Esophagus squamous epithelium (tissue), 5 donors: ENCODE measurements at places on chromosomes 12 and 14.

DNA sequence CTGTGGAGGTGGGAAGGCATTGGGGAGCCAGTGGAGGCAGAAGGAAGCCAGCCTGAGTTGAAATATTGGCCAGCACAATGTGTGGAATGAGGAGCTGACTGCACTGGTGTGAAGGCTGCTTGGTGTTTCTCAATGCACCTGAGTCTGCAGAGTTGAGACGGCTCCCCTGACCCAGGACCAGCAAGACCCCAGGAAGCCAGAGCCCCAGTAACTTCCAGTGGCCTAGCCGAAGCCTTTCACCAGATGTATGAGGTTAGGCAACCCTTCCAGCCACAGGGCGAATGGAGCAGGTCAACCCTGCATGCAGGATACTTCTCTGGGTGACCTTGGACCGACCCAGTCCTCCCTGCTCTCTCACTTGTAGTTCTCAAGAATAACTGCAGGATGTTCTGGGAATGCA is 12.9 kb upstream of the KRT73 start:
- DNase-seq = no peak

DNA sequence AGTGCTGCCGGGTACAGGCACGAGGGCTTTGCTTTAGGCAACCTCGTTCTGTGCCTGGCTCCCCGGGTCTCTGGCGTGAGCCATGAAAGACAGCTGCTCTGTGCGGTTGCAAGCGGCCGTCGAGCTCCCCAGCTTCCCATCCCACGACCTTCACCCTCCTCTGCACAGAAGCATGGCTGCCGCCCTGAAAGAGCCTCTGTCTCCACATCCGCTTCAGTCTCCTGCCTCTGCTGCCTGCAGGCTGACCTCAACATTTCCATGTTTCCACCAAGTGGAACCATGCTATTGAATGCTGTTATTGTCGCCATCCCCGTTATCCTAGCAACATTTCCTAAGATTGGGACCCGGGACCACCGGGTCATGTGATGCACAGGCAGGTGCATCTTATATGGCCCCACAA is 57.1 kb downstream of the KDM2B start:
- no peak for DNase-seq

DNA sequence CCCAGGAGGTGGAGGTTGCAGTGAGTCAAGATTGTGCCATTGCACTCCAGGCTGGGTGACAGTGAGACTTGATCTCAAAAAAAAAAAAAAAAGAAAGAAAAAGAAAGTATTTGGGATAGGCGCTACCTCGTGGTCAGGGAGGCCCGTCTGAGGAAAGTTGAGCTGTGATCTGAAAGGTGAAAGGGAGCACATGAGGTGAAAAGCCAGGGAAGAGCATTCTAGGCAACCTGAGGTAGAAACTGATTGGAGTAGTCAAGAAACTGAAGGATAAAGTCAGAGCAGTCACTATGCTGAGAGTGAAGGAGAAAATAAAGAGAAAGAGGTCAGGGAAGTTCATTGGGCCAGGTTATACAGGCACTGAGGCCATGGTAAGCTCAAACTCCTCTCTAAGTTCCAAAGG is 7.7 kb downstream of the ANAPC5 start:
- DNase-seq = no peak

DNA sequence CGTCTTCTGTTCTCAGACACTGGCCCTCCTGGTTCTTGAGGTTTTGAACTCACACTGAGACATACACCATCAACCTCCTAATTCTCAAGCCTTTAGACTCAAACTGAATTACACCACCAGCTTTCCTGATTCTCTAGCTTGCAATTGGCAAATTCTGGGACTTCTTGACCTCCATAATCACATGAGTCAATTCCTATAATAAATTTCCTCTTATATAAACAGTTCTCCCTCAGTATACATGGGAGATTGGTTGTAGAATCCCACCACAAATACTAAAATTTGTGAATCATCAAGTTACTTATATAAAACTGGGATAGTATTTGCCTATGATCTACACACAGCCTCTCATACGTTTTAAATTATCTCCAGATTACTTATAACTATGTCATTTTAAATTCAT is 162.2 kb downstream of the DIO2 start:
- no peak for DNase-seq

DNA sequence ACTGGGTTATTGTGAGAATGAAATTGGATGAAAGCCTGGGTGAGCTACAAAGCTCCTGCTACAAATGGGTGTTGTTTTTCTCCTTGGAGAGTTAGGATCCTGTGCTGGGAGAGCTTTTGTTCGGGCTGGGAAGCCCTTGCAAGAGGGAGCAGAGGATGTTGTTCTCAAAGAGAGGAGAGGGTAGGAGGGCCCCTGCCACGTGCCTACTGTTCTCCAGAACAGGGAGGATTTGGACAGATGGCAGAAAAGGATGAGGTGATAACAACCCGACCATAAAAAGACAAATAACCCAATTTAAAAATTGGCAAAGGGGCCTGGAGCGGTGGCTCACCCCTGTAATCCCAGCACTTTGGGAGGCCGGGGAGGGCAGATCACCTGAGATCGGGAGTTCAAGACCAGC is 68.8 kb downstream of the GALNT16 start:
- DNase-seq = no peak

- no peak for DNase-seq
Observed at GRCh38 chr14:72975770-72976169, 49.5 kb downstream of the DCAF4 start.

- DNase-seq = no peak
Observed at GRCh38 chr12:58433959-58434358, 486.3 kb downstream of the LRIG3 start.

GRCh38 chr12:10722905-10723746 is at the start of gene YBX3:
YBX3 (minus strand) TSS chr12:10723323; CDS start chr12:10723111, 212 bp downstream.
- DNase-seq = peak; percentile 26

- DNase-seq = no peak
Observed at GRCh38 chr14:52551205-52551604, 1.1 kb downstream of the TXNDC16 start.

DNA sequence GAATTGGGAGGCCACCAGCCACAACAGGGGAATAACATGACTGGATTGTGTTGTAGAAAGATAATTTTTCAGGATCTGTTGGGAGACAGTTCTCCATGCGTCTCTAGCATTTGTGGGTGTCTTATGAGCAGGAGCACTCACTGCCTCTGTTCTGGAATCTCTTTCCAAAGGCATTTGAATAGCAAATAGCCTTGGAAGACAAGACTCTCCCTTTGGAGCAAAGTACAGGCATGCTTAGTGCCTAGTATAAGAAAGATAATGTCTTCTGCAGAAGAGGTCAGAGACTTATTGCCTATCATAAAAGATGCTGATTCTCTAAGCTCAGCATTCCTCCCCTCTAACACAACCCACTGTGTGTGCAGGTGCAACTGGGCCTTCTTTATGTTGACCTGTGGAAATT is 58.3 kb downstream of the VCPKMT start:
- no peak for DNase-seq

DNA sequence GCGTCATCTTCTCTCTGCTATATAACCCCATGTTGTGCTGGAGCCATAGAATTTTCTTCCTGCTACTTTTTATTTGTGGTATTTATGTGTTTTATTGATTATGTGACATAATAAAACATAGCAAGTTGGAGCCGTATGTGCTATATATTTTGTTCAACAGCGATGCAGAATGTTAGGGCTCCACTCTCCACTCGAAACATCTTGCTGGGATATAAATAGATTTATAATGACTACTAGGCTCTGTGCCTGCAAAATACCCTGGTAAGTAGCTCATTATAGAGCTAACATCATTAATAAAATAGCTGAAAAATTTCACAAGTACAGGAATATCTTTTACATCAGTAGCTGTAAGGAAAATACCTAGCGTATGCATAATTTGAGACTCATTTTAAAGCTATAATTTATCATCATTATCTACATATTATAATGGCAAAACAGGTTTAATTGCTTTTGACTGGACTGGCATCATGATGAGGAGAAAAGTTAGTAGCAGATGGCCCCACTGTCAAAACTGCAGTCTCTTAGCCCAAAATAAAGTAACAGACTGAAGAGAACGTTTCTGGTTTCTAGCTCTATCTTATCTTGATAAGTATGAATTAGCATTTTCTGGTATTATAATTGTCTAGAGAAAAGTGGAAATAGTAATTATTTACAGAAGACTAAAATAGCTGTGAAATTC is 263.0 kb downstream of the NEDD1 start:
- no peak for DNase-seq

GRCh38 chr14:56124327-56124726 is 6.1 kb downstream of the PELI2 start:
- DNase-seq = no peak

GRCh38 chr12:119169150-119169549 is 9.6 kb upstream of the HSPB8 start:
- no peak for DNase-seq

GRCh38 chr12:40127408-40127807 is 21.5 kb upstream of the SLC2A13 start:
- no peak for DNase-seq

DNA sequence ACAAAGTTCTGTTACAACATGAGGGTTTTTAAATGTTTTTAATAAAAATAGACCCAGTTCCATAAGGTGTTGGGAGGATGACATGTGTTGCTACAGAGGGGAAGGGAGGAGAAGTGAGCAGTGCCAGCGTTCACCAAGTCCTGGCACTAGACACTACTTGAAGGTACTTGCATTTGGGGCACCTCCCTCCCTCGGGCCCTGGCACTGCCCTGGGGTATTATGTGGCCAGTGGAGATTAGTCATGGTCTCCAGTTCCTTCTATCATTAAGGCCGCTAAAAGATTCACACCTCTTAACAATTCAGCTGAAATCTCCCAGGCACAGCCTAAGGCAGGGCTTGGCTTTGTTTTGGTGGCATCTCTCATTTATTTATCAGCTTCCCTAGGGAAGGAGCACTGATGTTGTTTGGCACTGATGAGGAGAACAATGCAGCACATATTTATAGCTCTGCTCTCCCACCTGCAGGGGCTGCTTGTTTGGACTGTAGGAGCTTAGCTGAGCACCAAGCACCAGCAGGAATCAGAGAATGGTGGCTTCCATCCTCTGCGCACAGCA is 155.5 kb upstream of the NTF3 start:
- DNase-seq = no peak

- no peak for DNase-seq
Observed at GRCh38 chr14:101500681-101501080, 60.6 kb upstream of the DIO3 start.

DNA sequence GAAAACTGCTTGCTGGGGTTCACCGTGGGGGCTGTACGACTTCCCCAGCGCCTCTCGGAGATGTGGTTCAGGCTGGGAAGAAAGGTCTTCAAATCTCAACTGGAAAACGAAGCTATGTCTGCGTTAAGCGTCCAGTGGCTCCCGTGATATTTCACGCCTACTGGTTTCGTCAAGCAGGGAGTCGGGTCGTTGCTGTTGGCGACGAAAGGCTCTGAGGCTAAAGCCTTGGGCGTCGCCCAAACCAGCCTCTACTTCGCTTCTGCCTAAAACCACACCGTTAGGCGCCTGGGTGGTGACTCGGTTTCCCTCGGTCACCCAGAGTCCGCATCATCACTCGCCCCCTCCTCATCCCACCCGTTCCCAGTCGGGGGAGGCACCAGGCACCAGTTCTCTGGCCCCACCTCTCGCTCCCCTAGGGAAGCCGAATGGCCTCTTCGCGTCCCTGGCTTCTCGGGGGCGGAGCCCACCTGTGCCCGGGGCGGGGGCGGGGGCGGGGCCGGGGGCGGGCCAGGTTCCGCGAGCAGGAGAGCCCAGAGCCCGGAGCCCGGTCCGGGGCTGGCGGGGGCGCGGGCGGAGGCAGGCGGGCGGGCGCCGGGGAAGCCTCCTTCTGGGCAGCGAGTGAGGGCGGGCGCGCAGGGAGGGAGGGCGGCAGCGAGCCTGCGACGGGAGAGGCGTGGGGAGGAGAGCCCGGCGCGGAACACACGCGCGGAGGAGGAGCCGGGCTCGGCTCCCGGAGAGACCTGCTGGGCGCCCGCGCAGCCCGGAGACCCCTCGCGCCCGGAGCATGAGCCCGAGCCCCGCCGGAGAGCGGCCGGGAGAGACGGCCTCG is at the start of gene B4GALNT3:
Gene B4GALNT3 (plus strand): TSS at position 510 of the 829 bp plus-strand sequence. CDS start 438 bp downstream, outside the sequence.
- DNase-seq = no peak

DNA sequence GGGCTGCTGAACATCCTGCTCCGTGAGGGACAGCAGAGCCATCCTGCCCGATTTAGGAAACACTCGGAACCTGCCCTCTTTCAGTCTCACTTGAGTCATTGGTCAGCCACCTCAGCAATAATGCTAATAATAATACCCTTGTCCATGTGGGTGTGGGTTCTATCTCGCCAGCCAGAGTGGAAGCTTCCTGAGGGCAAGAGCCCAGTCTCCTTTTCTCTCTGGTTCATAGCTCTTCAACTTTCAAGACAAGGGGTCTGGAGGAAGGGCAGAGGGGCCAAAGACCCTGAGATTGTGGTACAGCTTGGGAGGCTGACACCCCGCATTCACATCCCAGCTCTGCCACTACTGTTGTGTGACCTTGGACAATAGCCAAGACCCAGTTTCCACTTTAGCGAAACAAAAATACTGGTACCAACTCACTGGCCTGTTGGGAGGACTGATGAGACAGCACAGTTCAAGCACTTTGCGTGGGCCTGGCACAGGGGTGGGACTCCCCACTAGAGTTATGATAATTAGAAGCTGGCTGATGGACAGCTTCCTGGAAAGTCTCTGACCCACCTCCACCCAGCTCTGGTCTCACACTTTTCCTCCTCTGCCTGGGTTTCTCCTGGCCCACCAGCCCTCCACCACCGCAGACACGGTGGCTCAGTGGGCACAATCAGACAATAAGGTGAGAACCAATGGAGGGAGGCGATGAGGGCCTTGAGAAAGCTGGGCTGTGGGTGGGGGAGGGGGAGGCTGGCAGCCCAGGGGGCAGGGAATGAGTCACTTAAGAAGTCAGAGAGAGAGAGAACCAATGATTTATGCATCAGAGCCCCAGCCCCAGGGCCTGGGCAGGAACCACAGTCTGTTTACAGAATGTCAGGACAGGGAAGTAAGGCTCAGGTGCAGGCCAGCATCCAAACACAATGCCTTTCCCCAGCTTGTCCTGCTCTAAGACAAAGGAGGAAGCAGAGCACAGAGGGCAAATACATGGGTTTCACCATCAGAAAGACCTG is 9.6 kb downstream of the FAIM2 start:
- no peak for DNase-seq

DNA sequence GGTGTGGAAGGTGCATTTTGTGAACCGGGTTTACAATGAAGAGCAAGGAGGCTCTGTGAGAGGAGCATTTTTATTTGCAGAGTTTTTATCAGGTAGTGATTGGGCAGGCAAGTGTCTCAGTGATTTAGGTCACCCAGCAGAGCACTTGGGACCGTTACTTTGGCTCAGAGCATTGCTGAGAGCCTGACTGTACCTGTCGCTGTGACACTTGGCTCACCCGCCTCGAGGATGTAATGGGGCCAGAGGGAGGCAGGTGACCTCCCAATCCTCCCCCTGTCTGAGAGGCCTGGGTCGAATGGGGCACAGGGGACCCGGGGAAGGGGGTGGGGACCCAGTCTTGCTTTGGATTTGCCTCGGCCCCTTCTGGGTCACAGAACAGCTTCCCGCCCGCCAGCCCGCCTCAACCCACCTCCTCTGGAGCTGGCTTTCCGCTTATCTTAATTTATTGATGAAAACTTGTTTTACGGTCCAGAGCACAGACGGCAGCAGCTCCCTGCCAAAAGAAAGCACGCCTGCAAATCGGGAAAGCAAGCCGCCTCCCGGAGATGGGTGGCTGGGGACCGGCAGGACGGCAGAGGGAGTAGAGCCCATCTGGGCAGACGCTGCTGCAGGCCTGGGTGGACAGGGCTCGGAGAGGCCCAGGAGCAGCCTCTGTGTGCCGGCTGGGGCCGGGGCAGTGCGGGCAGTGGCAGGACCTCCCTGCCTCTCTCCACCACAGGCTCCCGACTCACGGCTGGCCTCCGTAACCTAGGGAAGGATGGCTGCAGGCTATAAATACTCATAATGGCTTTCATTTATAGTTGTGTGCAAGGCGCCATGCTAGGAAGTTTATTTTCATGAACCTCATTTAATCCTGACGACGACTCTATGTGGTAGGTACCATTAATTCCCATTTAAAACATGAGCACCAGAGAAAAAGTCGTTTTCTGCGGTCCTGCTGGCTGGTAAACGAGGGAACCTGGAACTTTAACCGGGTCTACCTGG is 187.1 kb downstream of the TSPAN9 start:
- no peak for DNase-seq
